ENCODE measurements at places on chromosomes 7 and 10.

- no peak for DNase-seq
These were observed 66.6 kb downstream of the PWWP2B start for GRCh38 chr10:132463333-132464255.

DNA sequence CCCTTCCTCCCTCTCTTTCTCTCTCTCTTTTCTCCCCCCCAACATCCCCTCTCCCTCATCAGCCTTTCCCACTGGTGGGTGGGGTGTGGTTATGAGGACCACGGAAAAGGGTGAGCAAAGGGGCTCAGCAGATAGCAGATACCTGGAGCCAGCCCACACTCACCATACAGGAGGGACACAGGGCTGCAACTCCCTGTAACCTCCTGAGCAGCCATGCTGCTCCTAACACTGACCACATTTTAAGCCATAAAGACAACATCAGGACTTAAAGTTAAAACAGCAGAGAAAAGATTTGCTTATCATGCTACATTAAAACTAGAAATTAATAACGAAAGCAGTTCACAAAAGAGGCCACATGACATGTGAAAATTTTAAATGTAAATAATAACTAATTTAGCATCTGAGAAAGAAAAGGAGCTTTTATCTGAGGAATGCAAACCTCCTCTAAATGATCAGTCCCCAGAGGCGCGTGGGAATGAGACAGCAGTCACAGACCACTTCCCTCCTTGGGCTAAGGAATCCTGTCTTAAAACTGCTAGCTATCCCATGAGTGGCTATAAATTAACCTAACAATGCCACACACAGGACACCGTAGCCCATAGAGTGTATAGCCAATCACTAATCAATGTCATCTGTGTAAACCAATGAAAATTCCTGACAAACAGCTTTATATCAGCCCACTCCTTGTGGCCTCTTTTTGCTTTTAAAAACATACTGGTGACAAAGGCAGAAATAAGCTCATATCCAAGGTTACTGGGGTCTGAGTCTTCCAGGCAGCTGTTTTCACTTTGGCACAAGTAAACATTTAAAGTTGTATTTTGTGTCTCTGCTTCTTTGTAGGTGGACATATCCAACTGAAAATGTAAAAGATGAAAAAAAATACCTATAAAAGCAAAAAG lies 33.3 kb downstream of the PKD1L1 start:
- DNase-seq = no peak

DNA sequence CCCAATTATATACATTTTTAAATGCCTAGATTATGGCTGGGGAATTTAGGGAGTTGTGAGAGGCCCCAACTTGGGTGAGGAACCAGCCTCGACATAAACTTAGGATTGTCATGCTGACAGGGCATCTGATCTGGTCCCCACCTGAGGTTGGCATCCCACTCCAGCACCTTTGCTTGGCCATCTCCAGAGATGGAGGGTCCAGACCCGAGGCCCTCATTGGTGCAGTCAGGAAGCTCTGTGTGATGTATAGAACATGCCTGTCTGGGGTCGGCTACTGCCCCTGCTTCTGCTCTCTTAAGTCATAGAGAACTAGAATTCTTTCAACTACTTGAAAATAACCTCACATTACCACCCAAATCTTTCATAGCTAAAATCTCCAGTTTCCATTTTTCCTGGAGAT lies 153.8 kb downstream of the NRF1 start:
- no peak for DNase-seq

- no peak for DNase-seq
These were observed 4.4 kb downstream of the RASGEF1A start for GRCh38 chr10:43262397-43262901.

- DNase-seq = no peak
These were observed 41.7 kb downstream of the RASGEF1A start for GRCh38 chr10:43225004-43225786.

DNA sequence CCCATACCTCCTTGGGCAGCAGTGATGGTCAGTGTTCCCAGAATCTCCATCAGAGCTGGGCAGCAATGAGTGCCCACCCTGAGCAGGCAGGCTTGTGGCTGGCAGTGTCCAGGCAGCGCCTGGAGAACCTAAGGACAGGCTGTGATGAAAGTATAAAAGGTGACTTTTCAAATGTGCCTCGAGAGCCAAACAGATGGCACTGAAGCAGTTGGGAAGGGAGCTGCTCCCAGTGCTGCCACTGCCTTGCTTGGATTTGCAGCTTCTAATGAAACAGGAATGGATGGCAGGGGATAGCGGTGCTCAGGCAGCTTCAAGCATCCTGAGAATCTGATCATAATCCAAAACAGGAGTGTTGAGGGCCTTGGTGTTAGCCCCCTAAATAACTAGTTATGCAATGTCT lies 179.8 kb upstream of the AOAH start:
- no peak for DNase-seq

DNA sequence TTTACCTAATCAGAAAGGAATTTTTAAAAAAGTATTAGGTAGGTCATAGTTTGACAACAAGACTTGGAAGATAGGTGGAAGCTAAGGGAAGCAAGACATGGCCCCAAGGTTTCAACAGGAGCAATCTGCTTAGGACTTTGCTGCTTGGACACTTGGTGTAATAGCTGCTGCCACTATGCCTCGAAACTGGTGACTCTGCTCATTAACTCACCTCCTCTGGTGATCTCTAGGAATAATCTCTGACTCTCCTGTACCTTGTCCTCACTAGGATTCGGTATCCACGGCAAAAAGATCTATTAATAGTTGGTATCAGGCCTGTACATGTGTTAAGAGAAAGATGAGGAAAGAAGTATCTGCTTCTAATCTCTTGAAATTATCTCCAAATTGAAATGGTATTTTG lies 53.1 kb downstream of the PTEN start:
- DNase-seq = no peak

DNA sequence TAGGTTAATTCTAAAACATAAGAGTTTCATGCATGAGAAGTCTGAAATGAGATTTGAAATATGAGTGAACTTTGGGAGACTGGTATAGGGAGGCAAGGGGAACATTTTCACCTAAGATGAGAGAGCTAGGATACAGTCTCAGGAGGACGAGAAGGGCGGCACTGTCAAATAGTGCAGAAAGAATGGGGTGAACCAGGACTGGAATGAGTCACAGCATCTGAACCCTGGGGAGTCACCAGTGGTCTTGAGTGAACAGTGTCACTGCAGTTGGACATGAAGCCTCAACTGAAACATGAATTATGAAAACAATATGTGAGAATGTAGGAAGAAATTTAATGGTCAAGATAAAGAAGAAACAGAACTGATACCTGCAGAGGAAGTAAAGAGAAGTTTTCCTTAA lies 33.8 kb downstream of the GNG11 start:
- DNase-seq = no peak

DNA sequence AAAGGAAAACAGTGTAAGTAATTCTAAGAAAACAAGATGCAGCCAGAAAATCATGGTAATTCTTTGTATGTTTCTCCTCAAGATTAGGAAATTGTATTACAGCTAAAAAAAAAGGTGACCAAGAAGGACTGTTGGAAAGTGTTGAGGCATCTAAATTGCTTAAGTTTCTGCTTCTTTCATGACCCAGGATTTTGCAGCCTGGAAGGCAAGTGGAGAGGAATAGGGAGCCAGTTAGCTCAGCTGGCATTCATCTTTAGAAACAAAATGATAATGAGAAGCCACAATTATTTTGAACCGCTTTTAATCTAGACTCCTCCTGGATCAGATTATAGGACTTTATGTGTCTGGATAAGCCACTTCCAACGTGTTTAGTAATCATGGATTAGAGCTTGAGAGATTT lies 56.8 kb upstream of the TMEM229A start:
- DNase-seq = no peak
